ENCODE measurements at places on chromosomes 1 and 21. TPM values are rescaled to one million over a fixed set of nuclear protein-coding genes. Genes with fewer than 3 reads are reported as not detected.
A peak's percentile ranks its signal among the peaks of the same experiment; 100 is the strongest.

The SYCP1 gene
- 0.05 TPM for total RNA-seq

The SHISAL2A gene
- 0.61 TPM for total RNA-seq

The IL10RB gene
- 38.2 TPM for total RNA-seq

The CCT3 gene
- total RNA-seq: 296 TPM

The CDC42BPA gene
- total RNA-seq: 3.9 TPM

The KRTAP19-1 gene
- total RNA-seq: not detected

The PITHD1 gene
- total RNA-seq: 118 TPM

The FPGT gene
- 15.2 TPM for total RNA-seq

The FAM72A gene
- total RNA-seq: 8.5 TPM

The STIL gene
- total RNA-seq: 17.7 TPM

The DUSP23 gene
- total RNA-seq: 24.3 TPM

- H3K27ac ChIP-seq: no peak overlapping the region
- H3K4me1 ChIP-seq: no peaks in the 10 kb centered on the region
- no peak overlapping the region for H3K4me3 ChIP-seq
Observed at GRCh38 chr21:38343691-38344090, 86.9 kb downstream of the KCNJ15 start.

DNA sequence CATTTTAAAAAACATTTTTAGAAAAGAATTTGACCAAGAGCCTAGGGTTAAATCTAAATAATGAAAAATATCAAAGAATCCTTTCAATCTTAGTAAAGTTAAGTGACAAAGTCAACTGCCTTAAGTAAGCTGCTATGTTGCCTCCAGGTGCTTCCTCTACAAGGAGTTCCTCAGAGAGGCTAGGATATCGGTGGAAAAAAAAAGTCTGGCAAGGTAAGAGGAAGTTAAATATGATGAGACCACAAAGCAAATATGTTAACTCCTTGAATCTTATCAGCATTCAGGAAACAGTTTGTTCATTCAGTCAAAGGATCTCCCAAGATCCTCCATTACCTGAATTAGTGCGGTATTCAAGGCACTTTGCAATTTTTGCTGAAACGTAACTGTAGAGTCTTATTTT lies 563.5 kb downstream of the PTPRC start:
- peaks cover 8% of the 10 kb centered on the region for H3K4me1 ChIP-seq
- H3K27me3 ChIP-seq: no peaks in the 10 kb centered on the region
- H3K27ac ChIP-seq: no peak overlapping the region
- no peak for DNase-seq
- H3K36me3 ChIP-seq: no peaks in the 10 kb centered on the region

- no peaks in the 10 kb centered on the region for H3K4me1 ChIP-seq
- no peak for DNase-seq
- H3K27ac ChIP-seq: no peak overlapping the region
- no peaks in the 10 kb centered on the region for H3K36me3 ChIP-seq
Observed at GRCh38 chr1:61167309-61167708, 84.9 kb downstream of the NFIA start.

DNA sequence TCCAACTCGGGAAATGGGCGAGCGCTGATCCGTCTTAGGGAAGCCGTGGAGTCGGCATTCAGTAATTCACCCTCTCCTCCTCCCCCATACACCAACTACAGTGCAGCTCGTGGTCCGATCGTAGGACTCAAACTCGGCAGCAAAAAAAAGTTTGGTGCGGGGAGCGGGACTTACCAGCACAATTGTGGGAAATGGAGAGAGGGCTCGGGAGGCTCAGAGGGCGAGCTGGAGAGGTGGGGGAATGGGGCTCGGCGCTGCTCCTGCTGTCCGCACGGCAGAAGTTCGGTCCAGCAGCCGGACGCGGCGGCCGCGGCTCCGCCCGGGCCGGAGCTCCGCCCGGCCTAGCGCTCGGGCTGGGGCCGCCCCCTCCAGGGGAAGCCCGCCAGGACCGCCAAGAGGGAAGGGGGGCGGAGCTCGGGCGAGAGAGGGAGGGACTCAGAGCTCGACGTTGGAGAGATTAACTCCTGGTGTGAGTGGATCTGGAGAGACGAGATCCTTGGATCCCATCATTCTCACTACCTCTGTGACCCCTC lies 676 bp upstream of the PIAS3 start:
- no peak for DNase-seq
- peaks cover 13% of the 10 kb centered on the region for H3K4me1 ChIP-seq
- H3K27ac ChIP-seq: peak overlapping the region; percentile 91
- H3K27me3 ChIP-seq: peaks cover 8% of the 10 kb centered on the region
- H3K4me3 ChIP-seq: peak overlapping the region; percentile 91
- H3K36me3 ChIP-seq: peaks cover 19% of the 10 kb centered on the region

GRCh38 chr1:69513601-69514000 lies 54.1 kb upstream of the LRRC7 start:
- no peaks in the 10 kb centered on the region for H3K27me3 ChIP-seq
- no peaks in the 10 kb centered on the region for H3K4me1 ChIP-seq
- no peak overlapping the region for H3K27ac ChIP-seq
- DNase-seq: no peak

DNA sequence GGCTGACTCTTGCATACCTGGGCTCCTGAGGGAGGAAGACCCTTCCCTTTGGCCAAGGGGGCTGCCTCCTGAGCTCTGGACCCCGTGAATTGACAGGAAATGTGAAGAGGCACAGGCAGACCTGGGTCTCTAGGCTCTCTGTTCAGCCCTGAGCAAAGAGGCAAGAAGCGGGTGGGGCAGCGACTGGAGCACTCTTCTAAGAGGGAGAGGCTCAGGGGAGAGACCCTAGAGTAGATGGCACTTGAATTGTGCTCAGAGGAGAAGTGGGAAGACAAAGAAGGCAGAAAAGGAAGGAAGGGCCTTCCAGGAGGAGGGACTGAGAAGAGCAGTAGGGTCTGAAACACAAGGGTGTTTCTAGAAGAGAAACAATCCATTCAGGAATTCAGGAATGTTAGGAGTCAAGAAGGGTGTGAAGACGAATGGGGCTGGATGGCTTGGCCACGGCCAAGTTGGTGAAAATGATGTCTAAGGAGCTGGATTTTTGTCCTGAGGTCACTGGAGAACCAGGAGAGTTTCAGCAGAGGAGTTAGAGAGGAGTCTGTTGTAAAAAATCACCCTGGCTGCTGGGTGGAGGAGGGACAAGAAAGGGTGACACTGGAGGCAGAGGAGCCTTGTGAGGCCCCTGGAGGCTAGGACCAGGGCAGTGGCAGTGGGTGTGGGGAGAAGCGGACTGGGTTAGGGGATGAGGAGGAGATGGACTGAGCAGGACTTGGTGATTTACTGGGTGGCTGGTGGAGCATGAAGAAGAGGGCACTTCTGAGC lies 5.3 kb downstream of the TIE1 start:
- no peaks in the 10 kb centered on the region for H3K4me1 ChIP-seq
- no peaks in the 10 kb centered on the region for H3K27me3 ChIP-seq
- DNase-seq: no peak
- no peak overlapping the region for H3K4me3 ChIP-seq

- H3K27ac ChIP-seq: no peak overlapping the region
- no peaks in the 10 kb centered on the region for H3K27me3 ChIP-seq
- H3K4me3 ChIP-seq: no peak overlapping the region
- DNase-seq: no peak
- H3K36me3 ChIP-seq: no peaks in the 10 kb centered on the region
- no peaks in the 10 kb centered on the region for H3K4me1 ChIP-seq
Observed at GRCh38 chr1:3290915-3291314, 163.6 kb upstream of the ARHGEF16 start.

- H3K4me3 ChIP-seq: no peak overlapping the region
- H3K36me3 ChIP-seq: no peaks in the 10 kb centered on the region
- no peaks in the 10 kb centered on the region for H3K27me3 ChIP-seq
- no peak for DNase-seq
Observed at GRCh38 chr1:218983848-218984247, 189.8 kb upstream of the LYPLAL1 start.

DNA sequence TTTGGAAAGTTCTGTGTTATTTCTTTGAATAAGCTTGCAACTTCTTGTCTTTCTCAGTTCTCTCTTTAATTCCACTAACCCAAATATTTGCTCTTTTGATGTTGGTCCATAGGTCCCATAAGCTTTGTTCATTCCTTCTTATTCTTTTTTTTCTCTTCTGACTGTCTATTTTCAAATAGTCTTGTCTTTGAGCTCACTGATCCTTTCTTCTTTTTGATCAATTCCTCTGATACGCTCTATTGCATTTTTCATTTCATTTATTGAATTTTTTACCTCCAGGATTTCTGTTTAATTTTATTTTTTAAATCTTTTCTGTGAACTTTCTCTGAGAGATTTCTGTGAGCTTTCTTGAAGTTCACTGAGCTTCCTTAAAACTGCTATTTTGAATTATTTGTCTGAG lies 486.6 kb downstream of the KIF26B start:
- no peak overlapping the region for H3K4me3 ChIP-seq
- no peak for DNase-seq
- no peaks in the 10 kb centered on the region for H3K27me3 ChIP-seq
- no peak overlapping the region for H3K27ac ChIP-seq

DNA sequence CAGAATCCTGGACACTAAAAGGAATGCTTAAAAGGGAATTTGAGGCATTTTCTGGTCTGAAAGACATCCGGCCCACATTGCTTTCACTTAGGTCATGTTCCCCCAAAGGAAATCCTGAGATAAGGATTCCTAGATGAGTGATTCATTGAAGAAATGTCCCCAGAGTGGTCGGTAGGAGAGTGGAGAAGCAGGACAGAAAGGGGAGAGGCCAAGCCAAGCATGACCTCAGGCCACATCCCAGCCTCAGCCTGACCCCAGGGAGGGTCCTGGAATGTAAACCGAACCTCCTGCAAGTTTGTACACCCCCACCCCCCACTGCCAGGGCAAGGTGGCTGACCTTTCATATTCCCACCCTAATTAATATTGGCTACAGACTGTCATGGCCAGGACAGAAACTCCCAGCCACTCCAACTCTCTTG lies 16.6 kb downstream of the HIVEP3 start:
- no peaks in the 10 kb centered on the region for H3K27me3 ChIP-seq
- H3K27ac ChIP-seq: peak overlapping the region; percentile 36
- DNase-seq: no peak
- H3K4me3 ChIP-seq: no peak overlapping the region
- H3K36me3 ChIP-seq: no peaks in the 10 kb centered on the region

GRCh38 chr21:34027721-34028461 lies 45.5 kb upstream of the MRPS6 start:
- no peak overlapping the region for H3K4me3 ChIP-seq
- peaks cover 5% of the 10 kb centered on the region for H3K4me1 ChIP-seq
- no peak overlapping the region for H3K27ac ChIP-seq

- no peaks in the 10 kb centered on the region for H3K4me1 ChIP-seq
- DNase-seq: no peak
- H3K27ac ChIP-seq: no peak within 1 kb of the TSS
Observed at GRCh38 chr21:37916310-37917051, at the start of gene KCNJ6. KCNJ6 (minus strand) TSS chr21:37916457; CDS start chr21:37840682, 75,775 bp downstream.

DNA sequence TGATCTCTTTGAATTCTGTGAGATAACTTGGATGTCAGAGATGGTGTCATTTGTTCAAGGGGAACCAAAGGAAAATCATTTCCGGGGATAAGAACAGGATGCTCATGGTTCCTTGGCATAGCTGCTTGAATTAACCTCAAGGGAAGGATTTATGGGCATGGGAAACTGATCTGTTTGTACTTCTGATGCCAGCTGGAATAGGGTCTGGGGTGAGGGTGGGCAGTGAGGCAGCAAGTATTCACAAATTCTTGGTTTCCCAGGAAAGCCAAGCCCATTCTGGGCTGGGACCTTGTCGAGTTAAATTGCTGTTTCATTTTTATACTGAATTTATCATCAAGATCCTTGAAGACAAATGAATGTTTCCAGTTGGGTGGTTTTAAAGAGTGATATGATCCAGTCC lies 14.1 kb downstream of the INTS3 start:
- H3K36me3 ChIP-seq: peaks cover 55% of the 10 kb centered on the region
- no peak for DNase-seq
- no peaks in the 10 kb centered on the region for H3K27me3 ChIP-seq
- no peak overlapping the region for H3K4me3 ChIP-seq

- DNase-seq: no peak
- no peaks in the 10 kb centered on the region for H3K4me1 ChIP-seq
- H3K27me3 ChIP-seq: no peaks in the 10 kb centered on the region
- H3K36me3 ChIP-seq: no peaks in the 10 kb centered on the region
- no peak overlapping the region for H3K4me3 ChIP-seq
Observed at GRCh38 chr1:245094954-245095353, 59.8 kb upstream of the KIF26B start.

DNA sequence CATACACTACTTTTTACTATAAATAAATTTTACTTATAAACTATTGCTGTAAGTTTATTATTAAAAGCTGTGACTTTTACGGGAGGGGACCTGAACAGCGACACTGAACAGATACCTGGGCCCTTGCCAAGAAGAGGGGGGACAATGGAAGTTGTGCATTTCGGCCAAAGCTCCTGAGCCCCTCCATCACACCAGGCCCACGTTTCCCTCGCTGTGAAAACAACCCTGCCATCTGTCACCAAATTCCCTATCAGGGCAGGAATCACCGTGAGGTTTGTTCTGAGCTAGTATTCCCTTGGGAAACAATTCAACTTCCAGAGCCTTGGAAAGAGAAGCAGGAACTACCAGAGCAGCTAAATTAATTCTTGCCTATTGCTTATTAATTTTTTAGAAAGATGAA lies 37.0 kb downstream of the VTCN1 start:
- H3K4me3 ChIP-seq: no peak overlapping the region
- H3K36me3 ChIP-seq: no peaks in the 10 kb centered on the region
- H3K27me3 ChIP-seq: no peaks in the 10 kb centered on the region
- no peak for DNase-seq
- H3K27ac ChIP-seq: no peak overlapping the region

GRCh38 chr1:147388969-147389368 lies 146.5 kb downstream of the CHD1L start:
- H3K36me3 ChIP-seq: no peaks in the 10 kb centered on the region
- DNase-seq: no peak
- H3K4me3 ChIP-seq: no peak overlapping the region
- no peak overlapping the region for H3K27ac ChIP-seq
- no peaks in the 10 kb centered on the region for H3K4me1 ChIP-seq

DNA sequence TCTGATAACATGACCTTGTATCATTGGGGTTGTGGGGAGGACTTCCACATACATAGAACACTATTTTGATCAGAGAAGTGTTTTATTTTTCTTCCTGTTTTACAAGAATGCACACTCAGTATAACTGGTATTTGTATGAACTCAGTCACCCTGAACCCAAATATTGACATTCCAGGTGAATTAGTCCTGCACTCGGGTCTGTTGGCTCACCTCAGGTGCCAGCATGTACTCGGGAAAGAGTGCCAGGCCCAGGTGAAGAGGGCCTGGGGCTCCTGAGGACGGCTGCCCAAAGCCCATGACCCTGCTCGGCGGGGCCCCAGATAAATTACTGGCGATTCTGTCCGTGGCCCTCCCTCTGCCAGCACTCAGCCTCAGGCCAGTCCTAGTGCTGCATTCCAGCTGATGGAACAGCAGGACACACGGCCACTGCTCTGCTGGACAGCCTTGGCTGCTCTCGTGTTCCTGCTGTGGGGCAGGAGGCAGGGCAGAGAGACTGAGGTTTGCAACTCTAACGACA lies 75.4 kb upstream of the TMPRSS2 start:
- H3K36me3 ChIP-seq: no peaks in the 10 kb centered on the region
- no peak for DNase-seq
- no peaks in the 10 kb centered on the region for H3K27me3 ChIP-seq
- H3K4me3 ChIP-seq: no peak overlapping the region

GRCh38 chr21:24420689-24421088 lies 1186.6 kb downstream of the MRPL39 start:
- no peaks in the 10 kb centered on the region for H3K27me3 ChIP-seq
- no peaks in the 10 kb centered on the region for H3K4me1 ChIP-seq
- DNase-seq: no peak
- H3K27ac ChIP-seq: no peak overlapping the region
- no peaks in the 10 kb centered on the region for H3K36me3 ChIP-seq
- no peak overlapping the region for H3K4me3 ChIP-seq

Measured in thymus (tissue), 14 donors.